Stimulated activated CD8-positive, alpha-beta memory T cell treated with anti-CD3 and anti-CD28 coated beads, Interleukin-12 subunit alpha, Interleukin-12 subunit beta, amount 100 ng/mL, for 1 hour (primary cell): ENCODE measurements at places on chromosomes 11 and 22.
A peak's percentile ranks its signal among the peaks of the same experiment; 100 is the strongest.

GRCh38 chr11:506238-506994 is 626 bp downstream of the RNH1 start:
- DNase-seq, result peak; percentile 94

- no peak for DNase-seq
Measured at GRCh38 chr22:30857791-30858190, 110.8 kb downstream of the MORC2 start.

DNA sequence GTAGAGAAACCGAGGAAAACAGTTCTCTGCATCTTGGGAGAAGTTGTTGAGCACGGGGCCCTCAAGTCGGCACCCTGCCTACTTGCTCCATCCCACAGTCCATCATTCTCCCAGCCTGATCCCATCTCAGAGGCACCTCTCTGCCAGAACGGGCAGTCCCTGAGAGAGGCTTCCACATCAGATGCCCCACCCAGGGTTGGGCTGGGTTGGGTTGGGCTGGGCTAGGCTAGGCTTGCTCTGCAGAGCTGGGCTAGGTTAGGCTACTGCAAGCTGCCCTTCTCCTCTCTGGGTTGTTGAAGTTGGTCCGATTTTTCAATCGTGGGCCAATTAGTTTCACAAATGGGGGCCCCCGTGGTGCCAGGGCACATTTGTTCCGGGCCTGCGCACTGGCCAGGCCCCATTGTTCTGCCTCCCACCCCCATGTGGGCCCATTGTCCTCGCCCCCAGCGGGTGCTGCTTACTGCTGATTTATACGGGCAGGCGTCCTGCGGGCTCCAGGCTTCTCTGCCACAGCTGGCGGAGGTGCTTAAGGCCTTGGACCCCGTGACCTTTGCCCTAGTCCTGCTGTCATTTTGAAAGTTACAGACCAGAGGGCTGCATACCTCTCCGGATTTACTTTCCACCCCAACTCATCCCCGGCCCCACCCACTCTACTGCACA is 63.7 kb upstream of the NNMT start:
- no peak for DNase-seq

DNA sequence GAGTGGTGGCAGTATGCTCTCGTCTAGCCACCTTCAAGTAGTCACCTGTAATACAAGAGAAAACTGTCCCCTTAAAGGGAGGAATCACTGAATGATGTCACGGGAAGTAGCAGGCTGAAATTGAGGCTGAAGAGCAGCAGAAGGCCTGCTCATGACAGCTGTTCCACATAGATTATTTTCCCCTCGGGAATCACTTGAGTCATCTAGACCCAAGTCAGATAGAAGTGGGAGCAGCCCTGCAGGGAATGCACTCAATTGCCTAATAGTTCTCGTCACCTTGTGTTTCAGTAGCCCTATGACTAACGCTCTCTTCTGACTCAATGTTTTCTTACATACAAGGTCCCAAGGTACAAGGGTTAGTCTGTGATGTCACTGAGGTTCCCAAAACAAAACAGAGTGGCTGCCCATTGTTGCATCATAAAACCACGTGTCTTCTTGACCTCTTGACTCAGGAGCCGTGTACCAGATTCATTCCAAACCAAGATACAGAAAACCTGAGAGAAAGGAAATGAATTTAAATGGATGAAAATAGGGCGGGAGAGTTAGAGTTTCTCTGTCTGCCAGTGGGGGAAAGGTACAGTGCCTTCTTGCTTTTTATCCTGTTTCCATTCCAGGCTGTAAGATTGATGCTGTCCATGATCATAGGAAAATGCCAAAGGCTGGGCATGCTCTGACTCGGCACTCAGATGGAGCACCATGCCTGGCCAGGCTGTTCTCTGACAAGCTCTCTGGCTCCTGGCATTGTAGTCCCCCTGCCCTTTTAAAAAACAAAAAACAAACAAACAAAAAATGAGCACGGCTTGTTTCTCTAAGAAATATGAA is 21.6 kb upstream of the C11orf96 start:
- no peak for DNase-seq

DNA sequence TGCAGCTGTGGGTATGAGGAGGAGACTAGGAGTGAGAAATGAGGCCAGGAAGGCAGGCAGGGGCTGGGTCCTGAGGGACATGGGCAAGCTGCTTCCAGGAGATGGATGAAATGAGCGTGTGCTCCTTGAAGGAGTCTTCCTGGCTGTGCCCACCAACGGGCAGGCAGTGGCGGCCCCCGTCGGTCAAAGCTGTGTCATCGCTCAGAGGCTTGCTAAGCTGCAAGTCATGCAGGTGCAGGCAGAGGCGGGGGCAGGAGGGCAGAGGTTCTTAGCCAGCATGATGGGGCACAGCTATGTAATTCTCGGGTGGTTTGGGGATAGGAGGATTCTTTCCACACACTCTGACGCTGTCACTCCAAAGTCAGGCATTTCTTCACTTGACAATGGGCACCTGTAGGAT is 12.5 kb upstream of the PEX26 start:
- no peak for DNase-seq

- no peak for DNase-seq
Measured at GRCh38 chr11:102599642-102600261, 25.4 kb downstream of the MMP20 start.

DNA sequence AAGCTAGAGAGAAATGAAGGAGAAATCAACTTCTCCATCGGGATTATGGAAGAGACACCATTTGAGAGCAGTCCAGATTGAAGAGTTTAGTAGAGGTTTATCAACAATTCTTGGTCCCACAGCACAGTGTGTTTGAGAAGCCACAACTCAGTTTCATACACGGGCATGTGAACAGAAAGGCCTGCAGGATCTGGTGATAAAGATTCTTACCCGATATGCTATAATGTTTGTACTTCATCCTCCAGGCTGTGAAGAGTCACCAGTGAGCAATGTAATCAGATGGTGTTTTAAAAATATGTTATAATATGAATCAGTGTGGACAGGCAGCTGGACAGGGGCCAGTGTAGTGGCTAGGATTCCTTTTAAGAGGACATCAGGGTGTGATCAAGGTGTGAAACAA is 29.7 kb upstream of the VWA5A start:
- DNase-seq, result no peak

GRCh38 chr22:46450931-46451561 is 86.4 kb downstream of the CELSR1 start:
- no peak for DNase-seq

DNA sequence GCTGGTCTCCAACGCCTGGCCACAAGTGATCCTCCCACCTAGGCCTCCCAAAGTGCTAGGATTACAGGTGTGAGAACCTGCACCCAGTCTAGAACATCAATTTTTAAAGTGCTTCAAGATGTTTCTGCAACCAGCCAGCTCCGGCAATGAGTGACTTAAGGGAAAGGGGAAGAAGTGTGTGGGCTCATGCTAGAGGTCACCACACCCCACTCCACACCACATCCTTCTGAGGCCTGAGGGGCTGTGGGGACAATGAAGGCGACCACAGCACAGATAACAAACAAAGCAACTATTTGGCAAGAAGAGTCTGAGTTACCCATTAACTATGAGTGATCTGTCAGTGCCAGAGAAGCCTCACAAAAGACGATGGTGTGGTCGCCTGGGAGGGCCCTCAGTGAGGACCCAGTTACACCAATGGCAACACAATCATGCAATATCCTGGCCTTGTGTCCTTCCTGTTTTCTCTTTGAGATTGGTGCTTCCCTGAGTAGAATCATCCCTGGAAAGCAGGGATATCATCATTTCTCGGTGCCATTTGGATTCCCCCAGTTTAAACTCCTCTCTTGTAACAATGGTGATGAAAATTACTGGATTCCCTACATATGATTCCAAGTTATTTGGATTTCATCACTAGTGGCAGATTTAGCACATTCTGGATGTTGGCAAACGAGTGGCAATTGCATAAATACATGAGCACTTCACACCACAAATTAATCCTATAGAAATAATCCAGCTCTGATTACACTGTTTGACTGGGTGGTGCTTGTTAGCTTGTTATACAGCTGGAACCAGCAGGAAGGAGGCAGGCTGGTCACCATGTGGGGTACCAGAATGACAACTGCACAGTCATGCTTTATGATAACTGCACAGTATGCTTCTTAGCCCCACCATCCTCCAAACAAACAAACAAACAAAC is 18.4 kb downstream of the ABTB2 start:
- no peak for DNase-seq

- no peak for DNase-seq
Measured at GRCh38 chr11:119470317-119471291, 47.6 kb upstream of the THY1 start.

DNA sequence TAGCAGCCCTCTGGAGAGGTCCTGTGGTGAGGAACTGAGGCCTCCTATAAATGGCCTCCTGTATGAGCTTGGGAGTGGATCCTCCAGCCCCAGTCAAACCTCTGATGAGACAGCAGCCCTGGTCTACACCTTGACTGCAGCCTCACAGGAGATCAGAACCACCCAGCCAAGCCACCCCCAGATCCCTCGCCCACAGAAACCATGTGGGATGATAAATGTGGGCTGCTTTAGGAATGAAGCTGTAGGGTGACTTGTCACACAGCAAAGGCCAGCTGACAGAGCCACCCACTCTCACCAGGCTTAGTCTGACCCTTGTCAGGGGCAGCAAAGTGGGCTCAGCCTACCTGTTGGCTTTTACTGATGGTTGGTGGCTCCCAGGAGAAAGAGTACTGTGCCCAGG is 6.5 kb upstream of the KCNQ1OT1 start:
- no peak for DNase-seq

- no peak for DNase-seq
Measured at GRCh38 chr11:80816454-80816847, 1375.6 kb upstream of the TENM4 start.

DNA sequence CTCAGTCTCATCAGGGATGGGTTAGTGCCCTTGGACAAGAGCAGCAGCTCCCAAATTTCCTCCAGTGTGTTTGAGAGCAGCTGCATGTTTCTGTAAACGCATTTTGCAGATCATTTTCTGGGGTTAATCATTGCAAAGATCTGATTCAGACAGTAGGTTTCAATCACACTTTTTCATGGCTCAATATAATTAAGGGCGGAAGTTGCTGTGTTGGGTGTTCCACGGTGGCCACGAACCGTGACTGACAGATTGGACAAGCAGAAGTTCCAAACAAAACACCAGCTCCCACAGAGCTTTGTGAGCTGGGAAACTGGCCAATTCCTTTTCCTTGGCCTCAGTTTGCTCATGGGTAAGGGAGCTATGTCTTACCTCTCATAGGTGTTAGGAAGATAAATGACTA is 8.4 kb upstream of the RASSF10 start:
- DNase-seq, result no peak

DNA sequence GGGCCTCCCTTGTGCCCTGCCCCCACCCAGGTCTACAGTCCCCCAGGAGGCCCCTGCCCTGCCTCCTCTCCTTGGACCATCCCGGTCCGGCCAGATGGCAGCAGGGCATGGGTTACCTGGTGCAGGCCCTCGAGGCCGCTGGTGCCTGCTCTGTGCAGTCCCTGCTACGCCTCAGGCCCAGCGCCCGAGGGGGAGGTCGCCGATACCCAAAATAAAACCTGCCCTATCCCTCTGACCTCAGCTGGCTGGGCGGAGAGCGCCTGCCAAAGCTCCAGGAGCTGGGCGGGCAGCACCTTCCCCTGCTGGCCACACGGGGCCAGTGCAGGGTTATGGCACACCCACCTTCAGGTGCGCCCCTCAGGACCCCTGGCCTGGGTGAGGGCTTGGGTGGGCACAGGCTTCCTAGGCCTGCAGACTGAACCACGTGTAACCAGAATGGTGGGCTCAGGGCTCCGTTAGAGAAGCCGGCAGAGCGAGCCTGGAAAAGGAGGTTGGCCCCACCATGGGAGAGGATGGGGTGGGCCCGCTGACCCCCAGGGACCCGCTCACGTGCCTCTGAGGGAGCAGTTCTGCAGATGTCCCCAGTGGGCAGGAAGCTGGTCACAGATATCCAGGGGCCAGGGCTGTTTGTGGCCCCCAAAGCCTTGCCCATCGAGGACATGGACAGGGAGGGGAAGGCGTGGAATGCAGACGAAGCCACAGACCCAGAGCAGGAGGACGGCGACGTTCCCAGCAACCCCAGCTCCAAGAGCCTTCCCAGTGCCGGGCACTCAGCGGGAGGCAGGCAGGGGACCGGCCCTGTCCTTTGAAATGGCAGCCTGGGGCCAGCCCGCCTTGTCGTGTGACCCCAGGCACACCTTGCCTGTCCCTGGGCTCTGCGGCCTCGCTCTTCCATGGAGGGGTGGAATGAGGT is 1.7 kb upstream of the TNNT3 start:
- DNase-seq, result no peak

DNA sequence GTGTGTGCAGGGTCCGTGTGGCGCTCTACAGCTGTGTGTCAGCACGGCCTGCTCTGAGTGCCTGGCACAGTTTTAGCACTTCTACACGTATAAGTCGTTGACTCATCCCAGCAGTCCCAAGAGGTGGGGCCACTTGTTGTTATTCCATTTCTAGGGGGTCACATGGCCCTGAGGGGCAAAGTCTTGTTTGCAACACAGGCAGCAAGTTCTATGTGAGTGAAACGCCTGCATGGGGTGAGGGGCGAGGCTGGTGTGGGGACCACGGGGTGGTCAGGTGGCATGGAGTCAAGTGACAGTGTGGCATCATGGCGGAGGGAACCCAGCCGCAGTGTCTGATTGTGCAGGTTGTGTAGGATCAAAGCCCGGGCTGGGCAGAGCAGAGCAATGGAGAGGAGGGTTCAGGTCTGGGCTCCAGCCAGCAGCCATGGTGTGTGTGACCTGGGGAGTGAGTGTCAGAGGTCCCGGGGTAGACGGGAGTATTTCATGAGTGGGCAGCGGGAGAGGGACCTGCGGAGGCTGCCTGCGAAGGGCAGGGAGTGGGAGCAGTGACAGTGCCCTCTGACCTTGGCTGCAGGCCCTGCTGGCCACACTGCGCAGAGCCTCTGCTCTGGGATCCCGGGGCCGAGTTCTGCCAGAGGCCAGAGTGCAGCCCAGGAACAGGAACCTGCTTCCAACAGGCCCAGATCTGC is 27.9 kb downstream of the SHANK3 start:
- no peak for DNase-seq

DNA sequence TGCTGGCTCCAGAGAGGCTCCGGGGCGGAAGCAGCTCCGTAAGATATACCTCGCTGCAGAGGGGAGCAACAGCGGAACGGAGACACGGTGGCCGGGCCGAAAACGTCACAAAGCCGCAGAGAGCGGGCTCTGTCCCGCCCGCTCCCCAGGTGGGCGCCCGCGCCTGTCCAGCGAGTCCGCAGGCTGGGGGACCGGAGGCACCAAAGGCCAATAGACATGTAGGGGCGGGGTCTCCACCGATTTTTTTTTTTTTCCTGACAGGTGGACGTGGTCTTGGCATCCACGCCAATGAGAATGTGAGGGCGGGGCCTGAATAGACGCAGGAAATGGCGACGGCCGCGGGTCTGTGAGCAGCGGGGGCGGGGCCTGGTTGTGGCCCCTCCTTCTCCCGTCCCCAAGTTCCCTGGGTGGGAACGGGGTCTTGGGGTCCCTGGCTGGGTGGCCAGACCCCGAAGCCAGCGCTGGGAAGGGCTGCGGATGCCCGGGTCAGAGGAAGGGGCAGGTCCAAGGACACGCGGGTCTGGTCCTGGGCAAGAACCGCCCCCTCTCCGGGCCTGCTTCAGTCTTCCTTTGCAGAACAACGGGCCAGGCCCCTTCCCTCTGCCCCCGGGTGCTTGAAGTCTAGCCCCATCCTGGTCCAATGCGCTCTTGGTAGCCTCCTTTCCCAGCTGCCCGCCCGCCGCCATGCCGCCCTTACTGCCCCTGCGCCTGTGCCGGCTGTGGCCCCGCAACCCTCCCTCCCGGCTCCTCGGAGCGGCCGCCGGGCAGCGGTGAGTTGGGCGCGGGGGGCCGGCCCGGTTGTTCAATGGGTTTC is at the start of gene DNAJC4:
DNAJC4 (plus strand) TSS at position 378 of the 814 bp plus-strand sequence; CDS start at position 685, 307 bp downstream.
- DNase-seq, result peak; percentile 75

GRCh38 chr11:9714272-9714940 is 50.5 kb downstream of the SWAP70 start:
- DNase-seq, result no peak

GRCh38 chr11:43573233-43573632 is 107.3 kb upstream of the HSD17B12 start:
- no peak for DNase-seq
